ENCODE measurements at places on chromosomes 7 and 10.
A peak's percentile ranks its signal among the peaks of the same experiment; 100 is the strongest.

DNA sequence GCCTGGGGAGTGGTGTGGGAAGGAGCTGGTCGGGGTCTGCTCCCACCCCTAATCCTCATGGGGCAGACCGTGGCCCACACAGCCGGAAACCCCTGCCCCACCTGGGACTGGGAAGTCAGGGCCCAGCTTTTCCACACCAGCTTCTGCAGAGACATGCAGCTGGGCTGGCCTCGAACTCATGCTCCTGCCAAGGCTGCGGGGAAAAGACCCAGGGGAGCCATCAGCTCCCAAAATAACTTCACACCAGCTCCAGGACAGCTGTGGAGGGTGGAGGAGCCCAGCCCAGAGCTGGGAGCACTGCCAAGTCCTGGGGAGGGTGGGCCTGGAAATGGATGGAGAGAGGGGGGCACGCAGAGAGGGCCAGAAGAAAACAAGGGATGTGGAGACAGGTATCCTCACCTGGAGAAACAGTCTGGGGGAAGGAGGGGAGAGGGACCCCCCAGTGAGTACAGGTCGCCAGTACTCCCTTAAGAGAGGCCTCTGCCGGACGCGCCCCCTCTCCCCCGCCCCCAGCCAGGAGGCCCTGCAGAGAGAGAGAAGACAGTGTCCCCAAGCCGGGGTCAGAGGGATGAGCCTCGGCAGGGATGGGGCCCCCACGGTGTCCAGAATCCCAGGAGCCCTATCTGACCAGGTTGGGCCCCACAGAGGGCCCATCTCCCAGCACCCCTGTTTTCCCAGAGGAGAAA is 11.5 kb upstream of the GRIFIN start:
- no peak for DNase-seq

DNA sequence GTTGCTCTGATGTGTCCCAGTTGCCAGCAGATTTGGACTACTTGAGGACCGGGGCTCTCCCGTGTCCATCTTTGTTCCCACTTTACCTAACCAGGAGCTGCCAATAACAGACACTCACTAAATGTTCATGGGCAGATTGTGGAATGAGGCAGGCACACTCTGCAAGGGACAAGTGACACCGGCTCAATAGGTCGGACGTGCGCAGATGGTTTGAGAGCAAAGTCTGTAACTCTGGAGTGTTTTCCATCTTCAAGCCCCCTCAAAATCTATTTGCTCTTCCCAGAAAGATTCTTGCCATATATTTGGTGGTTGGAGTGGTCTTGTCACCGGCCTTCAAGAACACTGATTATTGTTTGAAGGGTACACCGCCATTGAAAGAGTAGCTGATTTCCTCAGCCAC is 47.2 kb downstream of the THNSL1 start:
- DNase-seq: no peak

- DNase-seq: no peak
Measured at GRCh38 chr10:132628966-132629900, 91.6 kb downstream of the INPP5A start.

DNA sequence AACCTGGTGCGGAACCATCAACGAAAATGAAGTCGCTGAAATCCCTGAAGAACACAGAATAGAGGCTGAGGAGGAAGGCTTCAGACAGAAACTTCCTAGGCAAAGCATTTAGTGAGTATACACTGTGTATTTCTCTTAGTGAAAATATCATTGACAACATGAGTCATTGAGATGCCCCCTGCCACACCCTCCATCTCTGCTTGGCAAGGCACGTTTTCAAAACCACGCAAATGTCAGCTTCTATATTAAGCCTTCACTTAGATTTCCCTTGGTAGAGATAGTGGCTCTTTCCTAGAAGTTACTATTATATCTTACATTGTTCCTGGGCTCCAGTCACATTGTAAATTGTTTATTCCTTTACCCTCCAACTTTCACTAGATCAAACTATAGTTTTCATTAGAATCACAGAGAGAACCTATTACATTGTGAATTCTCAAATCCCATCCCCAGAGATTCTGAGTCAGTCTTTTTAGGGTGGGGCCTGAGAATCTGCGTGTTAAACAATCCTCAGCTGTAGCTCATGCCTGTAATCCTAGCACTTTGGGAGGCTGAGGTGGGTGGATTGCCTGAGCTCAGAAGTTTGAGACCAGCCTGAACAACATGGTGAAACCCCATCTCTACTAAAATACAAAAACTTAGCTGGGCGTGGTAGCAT is 4.6 kb upstream of the SKAP2 start:
- no peak for DNase-seq

DNA sequence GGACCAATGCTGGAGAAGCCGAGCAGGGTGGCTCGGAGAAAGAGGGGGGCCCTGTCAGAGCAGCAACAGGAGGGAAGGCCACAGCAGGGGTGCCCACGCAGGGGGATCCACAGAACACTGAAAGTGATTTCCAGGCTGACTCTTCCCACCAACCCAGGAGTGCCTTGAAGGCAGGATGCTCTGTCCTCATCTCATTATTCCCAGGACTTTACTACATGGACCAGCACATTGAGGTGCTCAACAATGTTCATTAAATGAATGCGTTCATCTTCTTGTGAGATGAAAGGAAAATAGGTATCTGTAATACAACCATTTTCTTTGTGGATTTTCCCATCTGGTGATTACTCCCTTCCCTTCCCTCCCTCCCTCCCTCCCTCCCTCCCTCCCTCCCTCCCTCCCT is 71.0 kb downstream of the COL26A1 start:
- DNase-seq: no peak

DNA sequence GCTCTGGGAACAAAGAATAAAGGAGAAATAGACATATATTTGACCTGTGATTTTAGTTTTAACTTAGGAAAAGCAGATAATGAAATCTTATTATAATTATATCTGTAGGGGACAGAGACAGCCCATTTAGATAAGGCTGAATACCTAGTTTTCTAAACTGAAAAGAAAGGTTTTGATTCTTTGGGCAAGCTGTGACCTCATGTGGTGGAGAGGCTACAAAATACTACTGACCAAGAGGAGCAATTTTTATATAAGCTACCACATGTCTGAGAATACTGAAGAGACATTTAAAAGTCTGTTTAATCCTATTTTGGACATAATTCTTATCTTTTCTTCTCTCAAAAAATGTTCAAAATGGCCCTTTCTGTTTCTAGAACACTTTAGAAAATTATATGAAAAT is 271.0 kb downstream of the MTERF1 start:
- no peak for DNase-seq

DNA sequence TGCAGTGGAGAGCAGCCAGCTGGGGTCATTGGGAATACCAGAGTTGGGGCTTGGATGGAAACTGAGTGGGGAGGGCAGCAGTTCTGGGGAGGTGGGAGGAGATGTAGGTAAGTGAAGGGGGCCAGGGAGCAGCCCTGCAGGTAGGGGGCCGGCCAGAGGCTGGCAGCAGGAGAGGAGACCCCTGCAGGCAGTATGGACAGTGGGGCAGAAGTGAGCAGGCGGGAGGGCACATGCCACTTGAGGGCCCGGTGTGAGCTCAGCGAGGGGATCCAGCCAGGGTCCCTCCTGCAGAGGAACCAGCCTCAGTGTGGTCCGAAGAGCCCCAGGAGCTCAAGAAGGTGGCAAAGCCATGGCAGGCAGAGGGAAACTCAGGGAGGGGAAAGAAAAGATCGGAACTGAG is 75.4 kb downstream of the WDR11 start:
- DNase-seq: no peak

DNA sequence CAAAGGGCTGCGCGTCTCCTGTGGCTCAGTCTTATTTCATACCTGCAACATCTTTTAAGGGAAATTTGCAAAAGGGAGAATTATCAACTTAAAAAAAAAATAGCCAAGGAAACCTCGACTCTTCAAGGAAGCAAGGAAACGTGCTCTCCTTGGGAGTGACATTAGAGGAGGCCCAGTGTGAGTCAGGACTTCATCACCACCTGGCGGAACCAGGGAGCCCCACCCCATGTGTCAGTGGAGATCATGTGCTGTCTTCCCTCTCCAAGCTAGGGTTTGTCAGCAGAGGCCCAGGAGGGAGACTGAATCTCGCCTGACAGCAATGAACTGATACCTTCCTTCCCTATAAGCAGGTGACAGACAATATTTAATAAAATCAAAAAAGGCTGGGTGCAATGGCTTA is 28.9 kb downstream of the POR start:
- no peak for DNase-seq

GRCh38 chr10:32982293-32982709 is 24.3 kb upstream of the ITGB1 start:
- no peak for DNase-seq

GRCh38 chr10:36531621-36532020 is 593.8 kb upstream of the ANKRD30A start:
- no peak for DNase-seq

DNA sequence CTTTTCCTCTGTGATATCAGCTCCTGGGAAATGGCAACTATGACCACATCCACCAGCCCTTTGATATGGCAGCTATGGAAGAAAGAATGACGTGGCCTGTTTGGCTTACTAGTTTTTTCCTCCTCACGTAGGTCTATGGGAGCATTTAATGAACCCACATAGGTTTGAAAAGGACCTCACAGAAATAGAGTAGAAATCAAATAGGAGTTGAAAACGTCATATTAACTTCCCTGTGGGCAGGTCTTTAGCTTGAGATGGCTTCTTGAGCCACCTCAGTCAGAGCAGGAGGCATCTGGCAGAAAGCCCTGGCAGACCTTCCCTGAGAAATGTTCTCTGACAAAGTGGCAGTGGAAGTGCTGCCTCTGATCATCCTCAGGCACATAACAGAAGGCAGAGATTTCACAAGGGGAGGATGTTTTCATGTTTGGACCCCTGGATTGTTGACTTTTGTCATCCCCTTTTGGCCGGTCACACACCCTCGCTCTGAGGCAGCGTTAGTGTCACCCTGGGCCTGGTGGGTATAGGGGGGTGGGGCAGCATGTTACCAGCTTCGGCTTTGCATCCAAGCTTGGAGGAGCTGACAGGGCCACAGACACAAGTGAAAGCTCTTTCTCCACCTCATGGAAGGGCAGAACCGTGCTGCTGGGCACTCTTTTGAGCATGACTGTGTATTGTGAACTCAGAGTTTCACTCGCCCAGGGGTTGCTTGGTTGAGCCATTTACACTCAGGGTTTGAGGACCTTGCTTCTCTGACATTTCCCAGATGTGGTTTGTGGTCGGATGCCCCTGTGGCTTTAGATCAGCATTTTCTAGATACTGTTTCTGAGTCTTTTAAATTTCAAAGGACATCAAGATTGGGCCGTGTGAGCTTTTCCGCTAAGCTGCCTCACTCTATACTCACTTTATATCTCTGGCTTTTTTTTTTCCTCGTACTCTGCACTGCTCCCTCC is 184.2 kb downstream of the STK31 start:
- peak; percentile 47 for DNase-seq

GRCh38 chr7:128404886-128405470 is 4.8 kb downstream of the IMPDH1 start:
- no peak for DNase-seq

- no peak for DNase-seq
Measured at GRCh38 chr7:16438988-16439387, 17.6 kb upstream of the CRPPA start.

DNA sequence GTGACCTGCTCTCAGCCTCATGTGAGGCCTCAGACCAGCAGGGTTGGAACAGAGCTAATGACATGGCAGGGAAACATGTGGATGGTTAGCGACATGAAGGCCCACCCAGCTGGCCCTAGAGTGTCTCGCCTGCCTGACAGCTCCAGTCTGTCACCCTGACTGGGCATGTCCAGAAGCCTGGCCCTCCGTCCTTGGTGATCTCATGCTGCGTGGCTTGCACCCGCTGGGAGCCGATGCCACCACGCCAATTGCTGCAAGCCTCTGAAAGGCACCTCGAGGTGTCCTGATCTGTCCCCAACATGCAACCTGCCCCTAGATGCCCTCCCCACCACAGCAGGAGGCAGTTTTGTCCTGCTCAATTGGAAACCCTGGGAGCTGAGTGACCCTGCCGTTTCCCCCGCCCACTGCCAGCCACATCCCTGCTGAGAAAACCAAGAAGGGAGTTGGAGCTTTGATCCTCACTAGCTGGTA is 27.8 kb upstream of the RET start:
- no peak for DNase-seq

DNA sequence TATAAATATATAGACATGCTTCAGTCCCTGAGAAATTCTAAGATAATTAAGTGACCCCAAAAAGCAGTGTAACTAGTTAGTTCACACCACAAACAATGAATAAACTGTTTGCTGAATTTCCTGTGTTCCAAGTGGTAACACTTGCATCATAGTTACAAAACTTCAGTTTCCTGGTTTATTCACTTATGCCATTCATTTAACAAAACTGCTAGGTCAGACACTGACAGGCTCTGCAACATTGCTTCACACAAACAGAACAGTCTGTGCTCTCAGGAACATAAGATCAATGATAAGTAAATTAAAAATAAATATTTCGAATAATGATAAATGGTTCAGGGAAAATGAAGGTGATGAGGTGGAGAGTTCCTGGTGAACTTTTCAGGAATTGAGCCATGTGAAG is 133.3 kb upstream of the NAMPT start:
- DNase-seq: no peak

DNA sequence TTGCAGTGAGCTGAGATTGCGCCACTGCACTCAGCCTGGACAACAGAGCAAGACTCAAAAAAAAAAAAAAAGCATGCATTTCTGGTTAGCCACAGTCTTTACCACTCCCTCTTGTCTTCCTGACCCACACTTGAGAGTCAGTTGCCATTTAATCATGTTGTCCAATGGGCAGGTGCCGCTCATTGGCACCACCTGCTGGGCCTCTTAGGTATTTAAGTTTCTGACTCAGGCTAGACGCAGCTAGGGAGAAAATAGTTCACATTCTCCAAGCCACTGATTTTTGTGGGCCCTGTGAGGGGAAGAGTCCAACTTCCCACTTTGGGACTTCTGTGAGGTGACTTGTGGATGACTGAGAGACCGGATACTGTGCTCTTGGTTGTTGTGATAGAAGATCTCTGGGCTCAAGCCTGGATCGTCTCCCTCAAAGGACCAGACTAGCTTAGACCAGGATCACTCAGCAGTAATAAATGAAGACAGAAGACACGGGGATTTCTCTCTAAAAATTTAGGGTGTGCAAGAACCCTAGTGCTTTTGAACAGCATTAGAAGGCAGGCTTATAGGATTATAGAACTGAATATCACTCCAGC is 26.8 kb upstream of the SORCS3 start:
- peak; percentile 42 for DNase-seq

DNA sequence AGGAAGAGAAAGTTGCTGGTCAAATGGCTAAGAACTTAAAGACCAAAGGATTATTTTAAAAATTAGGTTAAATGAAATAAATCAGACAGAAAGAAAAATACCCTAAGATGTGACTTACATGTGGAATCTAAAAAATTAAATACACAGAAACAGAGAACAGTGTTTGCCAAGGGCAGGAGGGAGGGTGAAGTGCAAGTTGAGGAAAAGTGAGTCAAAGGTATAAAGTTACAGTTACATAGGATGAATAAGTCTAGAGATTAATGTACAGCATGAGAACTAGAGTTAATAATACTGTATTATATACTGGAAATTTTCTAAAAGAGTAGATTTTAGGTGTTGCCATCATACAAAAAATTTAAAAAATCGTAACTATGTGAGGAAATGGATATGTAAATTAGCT is 146.3 kb downstream of the MDFIC start:
- DNase-seq: no peak

- no peak for DNase-seq
Measured at GRCh38 chr7:84684836-84685480, 490.4 kb upstream of the SEMA3A start.

All from KBM-7 (cell line).